PC-3 (cell line): ENCODE measurements at places on chromosomes 11 and 22. TPM values are rescaled to one million over a fixed set of nuclear protein-coding genes. Genes with fewer than 3 reads are reported as not detected.

GRCh38 chr22:26314171-26314570 lies 114.9 kb upstream of the ASPHD2 start:
- no peak overlapping the region for H3K4me3 ChIP-seq
- H3K36me3 ChIP-seq: no peaks in the 10 kb centered on the region
- no peaks in the 10 kb centered on the region for H3K4me1 ChIP-seq
- no peak for DNase-seq
- peaks cover 22% of the 10 kb centered on the region for H3K27me3 ChIP-seq
- H3K27ac ChIP-seq: no peak overlapping the region

The INSC gene
- not detected in 2 replicates for total RNA-seq

The DSCAML1 gene
- not detected in 2 replicates for total RNA-seq

DNA sequence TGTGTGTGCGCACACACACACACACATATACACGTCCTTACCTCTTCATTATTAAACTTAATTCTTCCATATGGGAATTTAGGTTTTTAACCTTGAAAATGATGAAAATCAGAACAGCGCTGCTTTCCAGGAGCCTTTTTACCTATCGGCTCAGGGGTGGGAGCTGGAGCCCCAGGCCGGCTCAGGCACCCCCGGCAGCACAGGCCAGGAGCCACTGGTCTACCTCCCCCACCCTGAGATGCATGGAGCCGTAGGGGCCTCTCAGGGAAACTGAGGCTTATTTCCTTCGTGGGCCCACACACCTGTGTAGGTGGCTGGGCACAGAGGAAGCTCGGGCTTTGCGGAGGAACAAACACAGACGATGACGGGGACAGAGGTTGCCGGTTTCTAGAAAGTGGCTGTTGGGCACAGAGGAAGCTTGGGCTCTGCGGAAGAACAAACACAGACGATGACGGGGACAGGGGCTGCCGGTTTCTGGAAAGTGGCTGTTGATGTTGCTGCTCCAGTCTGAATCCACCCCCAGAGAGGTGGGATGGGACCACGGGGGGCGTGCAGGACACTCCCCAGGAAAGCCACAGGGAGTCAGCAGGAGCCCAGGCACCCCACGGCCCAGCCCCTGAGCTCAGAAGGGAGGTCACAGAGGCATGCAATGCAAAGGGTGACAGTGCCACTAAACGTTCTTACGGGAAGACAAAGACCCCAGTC lies 149.4 kb downstream of the BRD1 start:
- no peaks in the 10 kb centered on the region for H3K36me3 ChIP-seq
- no peak overlapping the region for H3K4me3 ChIP-seq
- H3K4me1 ChIP-seq: no peaks in the 10 kb centered on the region
- H3K27ac ChIP-seq: no peak overlapping the region
- H3K27me3 ChIP-seq: peaks cover 75% of the 10 kb centered on the region
- DNase-seq: no peak

The SAA4 gene
- total RNA-seq: not detected in 2 replicates

- H3K36me3 ChIP-seq: no peaks in the 10 kb centered on the region
- peaks cover 50% of the 10 kb centered on the region for H3K27me3 ChIP-seq
- no peaks in the 10 kb centered on the region for H3K4me1 ChIP-seq
- no peak for DNase-seq
These were observed 17.1 kb downstream of the OR6Q1 start for GRCh38 chr11:58047818-58048217.

The GRK3 gene
- under 0.01 TPM in 1 of 2 replicates, not detected in the other for total RNA-seq

GRCh38 chr22:45680932-45681700 lies 9.5 kb downstream of the ATXN10 start:
- H3K4me3 ChIP-seq: peak overlapping the region; percentile 42; the same call in 1 of the 2 replicates
- peaks cover 85% of the 10 kb centered on the region for H3K4me1 ChIP-seq
- no peaks in the 10 kb centered on the region for H3K36me3 ChIP-seq
- H3K27me3 ChIP-seq: no peaks in the 10 kb centered on the region
- DNase-seq: peak; percentile 83
- H3K27ac ChIP-seq: peak overlapping the region; percentile 98

DNA sequence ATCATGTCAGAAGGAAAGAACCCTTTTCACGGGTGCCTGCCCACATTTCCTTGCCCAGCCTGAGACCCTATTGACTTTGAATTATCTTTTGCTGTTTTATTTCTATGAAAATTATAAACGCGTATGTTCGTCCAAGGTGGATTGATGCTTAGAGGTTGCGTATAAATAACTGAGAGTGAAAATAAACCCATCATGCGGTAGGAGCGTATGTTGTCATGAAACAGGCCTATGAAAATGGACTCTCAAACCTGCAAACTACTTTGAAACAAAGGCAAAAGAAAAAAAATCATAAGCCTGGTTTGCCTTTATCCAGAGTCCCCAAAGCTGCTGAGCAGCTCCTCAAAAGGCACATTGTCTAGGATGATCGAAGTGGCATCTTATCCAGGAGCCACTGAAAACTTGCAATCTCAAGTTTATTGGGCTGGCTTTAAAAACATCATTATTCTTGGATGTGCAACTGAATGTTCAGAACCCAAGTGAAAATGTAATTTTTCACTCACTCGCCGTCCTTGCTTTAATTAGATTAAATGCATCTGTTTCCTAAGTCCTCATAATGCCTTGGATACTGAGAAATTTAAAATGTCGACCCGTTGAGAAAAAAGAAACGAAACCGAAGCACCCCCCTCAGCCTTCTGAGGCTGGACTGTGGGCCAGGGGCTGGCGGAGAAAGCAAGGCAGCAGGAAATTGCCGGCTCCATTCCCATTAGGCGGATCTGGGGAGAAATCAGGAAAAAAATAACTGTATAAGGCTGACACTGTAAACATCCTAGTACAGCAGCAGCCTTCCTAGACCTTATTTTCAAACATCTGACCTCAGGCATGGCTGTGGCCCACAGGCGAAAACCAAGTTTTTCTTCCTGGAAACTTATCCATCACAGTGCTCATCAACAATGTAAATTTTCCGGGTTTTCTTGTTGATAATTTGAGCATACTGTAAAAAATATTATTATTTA lies 82.9 kb upstream of the PPARA start:
- H3K4me1 ChIP-seq: peaks cover 57% of the 10 kb centered on the region
- peaks cover 2% of the 10 kb centered on the region; the same call in 1 of the 2 replicates for H3K36me3 ChIP-seq
- H3K27me3 ChIP-seq: no peaks in the 10 kb centered on the region
- H3K4me3 ChIP-seq: peak overlapping the region; percentile 66
- DNase-seq: peak; percentile 36
- H3K27ac ChIP-seq: peak overlapping the region; percentile 99

- no peaks in the 10 kb centered on the region for H3K27me3 ChIP-seq
- H3K4me3 ChIP-seq: no peak overlapping the region
- H3K27ac ChIP-seq: no peak overlapping the region
- no peak for DNase-seq
These were observed 13.1 kb upstream of the HIKESHI start for GRCh38 chr11:86288776-86289507.

GRCh38 chr11:16226245-16226644 lies 130.1 kb downstream of the SOX6 start:
- no peak overlapping the region for H3K4me3 ChIP-seq
- DNase-seq: peak; percentile 23
- no peaks in the 10 kb centered on the region for H3K4me1 ChIP-seq
- H3K27ac ChIP-seq: no peak overlapping the region
- H3K27me3 ChIP-seq: no peaks in the 10 kb centered on the region

The CLCF1 gene
- 48.3 and 63.5 TPM in 2 replicates for total RNA-seq

The VSIG10L2 gene
- total RNA-seq: not detected in 2 replicates

DNA sequence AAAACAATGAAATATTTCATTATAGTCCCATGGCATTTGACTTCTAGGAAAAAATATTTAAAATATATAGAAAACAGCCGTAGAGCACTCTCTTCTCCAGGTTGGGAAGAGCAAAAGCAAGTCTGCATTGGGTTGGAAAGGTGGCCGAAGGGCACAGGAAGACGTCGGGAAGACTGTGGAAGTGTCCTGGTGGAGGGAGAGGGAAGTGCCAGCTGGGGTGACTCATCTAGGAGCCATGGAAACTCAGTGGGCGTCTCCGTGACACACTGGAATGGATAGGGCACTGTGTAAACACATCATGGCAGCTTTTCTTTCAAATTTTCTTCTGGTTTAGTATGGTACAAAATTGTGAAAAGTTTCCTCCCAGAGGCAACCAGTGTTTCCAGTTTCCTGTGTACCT lies 12.7 kb downstream of the GTPBP1 start:
- H3K27ac ChIP-seq: peak overlapping the region; percentile 45
- peak; percentile 85 for DNase-seq
- no peaks in the 10 kb centered on the region for H3K27me3 ChIP-seq
- no peak overlapping the region for H3K4me3 ChIP-seq

- no peaks in the 10 kb centered on the region for H3K36me3 ChIP-seq
- no peaks in the 10 kb centered on the region for H3K27me3 ChIP-seq
- DNase-seq: no peak
- 0 out of 2 replicates have a peak, but pooled peaks cover 4% of the 10 kb centered on the region for H3K4me1 ChIP-seq
- no peak overlapping the region for H3K4me3 ChIP-seq
These were observed 12.8 kb upstream of the MOB2 start for GRCh38 chr11:1499261-1499890.

- H3K27ac ChIP-seq: no peak overlapping the region
- H3K27me3 ChIP-seq: peaks cover 46% of the 10 kb centered on the region
- no peak overlapping the region for H3K4me3 ChIP-seq
- H3K4me1 ChIP-seq: no peaks in the 10 kb centered on the region
- DNase-seq: no peak
These were observed 130.5 kb downstream of the FAM76B start for GRCh38 chr11:95659088-95659487.

DNA sequence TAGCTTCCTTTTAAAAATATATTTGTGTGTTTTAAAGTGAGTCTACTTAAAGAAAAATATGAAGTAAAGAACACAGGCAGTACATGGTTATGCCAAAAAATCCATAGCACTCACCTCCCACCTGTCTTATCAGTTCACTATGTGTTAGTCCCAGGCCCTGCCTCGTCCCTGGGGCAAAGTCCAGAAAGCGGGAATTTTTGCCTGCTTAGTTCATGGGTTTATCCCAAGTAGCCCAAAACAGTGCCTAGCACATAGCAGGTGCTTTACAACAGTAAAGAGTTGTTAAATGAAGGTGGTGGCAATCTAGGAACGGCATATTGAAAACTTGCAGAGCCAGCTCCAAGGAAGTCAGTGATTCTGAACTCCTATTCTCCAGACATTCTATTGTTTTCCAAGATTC lies 154.0 kb downstream of the MN1 start:
- H3K4me3 ChIP-seq: no peak overlapping the region
- H3K27me3 ChIP-seq: no peaks in the 10 kb centered on the region
- no peak for DNase-seq
- no peak overlapping the region for H3K27ac ChIP-seq
- no peaks in the 10 kb centered on the region for H3K36me3 ChIP-seq

The THRSP gene
- not detected in 2 replicates for total RNA-seq

GRCh38 chr11:11022125-11022730 lies 164.4 kb upstream of the ZBED5 start:
- no peak overlapping the region for H3K4me3 ChIP-seq
- H3K4me1 ChIP-seq: peaks cover 6% of the 10 kb centered on the region

GRCh38 chr11:124898711-124899110 lies 1.0 kb upstream of the ROBO4 start:
- DNase-seq: peak; percentile 86
- H3K4me1 ChIP-seq: peaks cover 80% of the 10 kb centered on the region
- H3K4me3 ChIP-seq: peak overlapping the region; percentile 19; the same call in 1 of the 2 replicates
- H3K27ac ChIP-seq: peak overlapping the region; percentile 88
